Activated CD4-positive, alpha-beta T cell treated with anti-CD3 and anti-CD28 coated beads for 1 hour (primary cell): ENCODE measurements at places on chromosomes 4 and X.

DNA sequence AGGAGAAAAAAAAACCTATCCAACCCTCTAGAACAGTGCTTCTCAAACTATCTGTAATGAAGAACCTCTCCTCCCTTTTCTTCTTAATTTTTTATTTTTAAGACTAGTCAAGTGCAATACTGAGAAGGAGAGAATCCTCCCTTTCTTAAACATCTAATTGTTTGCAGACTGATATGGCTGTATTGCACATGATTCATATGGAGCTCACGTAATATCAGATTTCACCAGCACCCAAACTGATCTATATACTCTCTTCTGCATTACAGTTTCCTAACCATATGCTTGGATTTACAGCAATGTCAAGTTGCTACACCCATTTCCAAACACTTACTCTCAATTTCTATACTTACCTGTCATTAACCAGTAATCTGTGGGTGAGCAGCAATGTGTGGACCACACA lies 9.5 kb downstream of the PRMT9 start:
- DNase-seq: no peak

DNA sequence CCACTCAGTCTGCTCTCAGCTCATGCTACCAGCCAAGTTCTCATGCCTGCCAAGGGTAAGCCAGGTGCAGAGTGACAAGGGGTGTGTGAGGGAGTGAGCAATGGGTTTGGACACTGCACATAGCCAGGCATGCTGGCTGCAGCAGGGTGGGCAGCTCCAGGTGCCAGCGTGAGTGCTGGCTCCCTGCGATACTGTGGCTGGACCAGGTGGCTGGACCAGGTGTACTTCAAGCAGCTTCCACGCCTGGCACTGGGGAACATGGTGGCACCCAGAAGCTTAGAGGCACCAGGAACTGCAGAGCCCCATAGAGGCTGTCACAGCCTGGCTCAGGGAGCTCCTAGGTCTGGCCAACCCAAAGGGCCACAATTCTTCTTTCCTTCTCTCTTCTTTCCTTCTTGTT lies 234.9 kb upstream of the GIMD1 start:
- no peak for DNase-seq

- DNase-seq: no peak
These were observed 57.3 kb downstream of the SH3BGRL start for GRCh38 chrX:81259020-81259713.

DNA sequence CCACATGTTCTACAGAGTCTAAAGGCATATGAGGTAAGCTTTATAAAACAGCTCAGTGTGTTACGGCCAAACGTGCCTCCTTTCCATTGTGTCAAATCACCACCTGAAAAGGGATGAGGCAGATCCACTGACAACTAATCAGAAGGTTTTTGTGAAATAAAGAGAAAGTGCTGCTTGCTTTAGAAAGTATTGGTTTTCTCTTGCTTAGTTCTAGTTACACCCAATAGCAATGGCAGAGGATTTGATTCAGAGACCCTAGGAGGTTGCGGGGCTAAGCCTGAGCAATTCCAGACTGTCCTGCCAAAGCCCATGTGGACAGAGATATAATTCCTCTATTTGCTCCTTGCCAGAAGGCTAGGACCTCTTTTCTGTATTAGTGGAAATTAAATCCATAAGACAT lies 125.5 kb downstream of the SPRY1 start:
- no peak for DNase-seq
